ENCODE measurements at places on chromosomes 16 and 17.
A peak's percentile ranks its signal among the peaks of the same experiment; 100 is the strongest.

GRCh38 chr16:11682655-11683096 lies 14.4 kb downstream of the SNN start:
- no peak for DNase-seq

DNA sequence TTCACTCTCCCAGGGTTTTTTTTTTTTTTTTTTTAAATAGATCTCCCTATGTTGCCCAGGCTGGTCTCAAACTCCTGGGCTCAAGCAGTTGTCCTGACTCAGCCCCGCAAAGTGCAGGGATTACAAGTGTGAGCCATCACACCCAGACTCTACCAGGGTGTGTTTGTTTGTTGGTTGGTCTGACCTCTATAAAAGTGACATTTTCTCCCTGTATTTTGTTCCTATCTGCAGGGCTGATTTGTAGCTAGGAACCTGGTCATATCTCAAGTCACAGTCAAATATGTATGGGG lies 46.3 kb upstream of the B4GALNT2 start:
- DNase-seq, result no peak

DNA sequence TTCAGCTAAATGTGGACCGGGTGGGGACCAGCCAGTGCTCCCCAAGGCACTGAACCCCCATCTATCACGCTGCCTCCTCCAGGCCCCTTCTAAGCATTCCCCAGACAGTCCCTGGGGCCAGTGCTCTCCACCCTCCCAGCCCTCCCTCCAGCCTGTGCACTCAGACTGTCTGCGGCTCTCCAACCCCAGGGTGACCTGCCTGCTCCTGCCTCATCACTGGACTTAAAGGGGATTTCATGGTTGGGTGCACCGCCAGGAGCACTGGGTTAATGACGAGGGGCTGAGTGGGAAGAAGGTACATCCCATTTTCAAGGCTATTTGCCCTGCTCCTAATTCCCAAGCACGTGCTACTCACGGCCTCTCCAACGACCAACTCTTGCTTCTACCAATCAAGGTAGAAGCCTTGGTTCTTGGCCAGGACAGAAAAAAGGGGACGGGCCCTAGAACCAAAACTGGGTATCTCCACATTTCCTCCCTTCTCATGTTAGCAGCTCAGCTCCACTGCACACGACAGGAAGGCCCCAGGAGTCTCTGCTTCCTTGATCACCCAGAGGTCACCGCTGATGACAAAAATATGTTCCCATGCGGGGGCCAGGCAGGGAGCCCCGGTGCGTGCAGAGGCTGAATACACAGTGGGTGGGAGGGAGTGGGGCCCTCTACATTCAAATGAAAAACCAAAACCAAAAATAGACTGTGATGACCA lies 3.5 kb upstream of the ABR start:
- no peak for DNase-seq

GRCh38 chr16:89873109-89873971 lies at the start of gene TCF25:
TSS of gene TCF25 (plus strand) at chr16:89873592. CDS start at chr16:89873668, 76 bp downstream.
- DNase-seq, result peak; percentile 52

GRCh38 chr17:50260501-50260911 lies 13.8 kb upstream of the TMEM92 start:
- DNase-seq, result no peak

DNA sequence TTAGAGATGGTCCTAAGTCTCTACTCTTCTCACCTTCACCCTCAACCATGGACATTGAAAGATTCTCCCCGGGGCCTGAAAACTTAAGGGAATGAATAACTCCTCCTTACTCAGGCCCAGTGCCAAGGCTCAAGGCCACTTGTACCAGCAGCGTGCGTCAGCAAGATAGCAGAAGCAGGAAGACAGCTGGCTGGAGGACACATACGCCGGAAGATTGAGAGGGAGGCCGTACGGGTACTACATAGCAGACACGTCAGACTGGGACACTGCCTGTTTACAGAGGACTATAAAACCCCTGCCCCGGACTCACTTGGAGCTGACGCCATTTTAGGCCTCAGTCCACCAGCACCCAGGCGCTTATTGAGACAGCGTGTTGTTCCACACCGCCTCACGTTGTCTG lies 75.8 kb upstream of the MED13 start:
- DNase-seq, result no peak

GRCh38 chr17:1013729-1014090 lies 16.8 kb downstream of the TIMM22 start:
- DNase-seq, result no peak

DNA sequence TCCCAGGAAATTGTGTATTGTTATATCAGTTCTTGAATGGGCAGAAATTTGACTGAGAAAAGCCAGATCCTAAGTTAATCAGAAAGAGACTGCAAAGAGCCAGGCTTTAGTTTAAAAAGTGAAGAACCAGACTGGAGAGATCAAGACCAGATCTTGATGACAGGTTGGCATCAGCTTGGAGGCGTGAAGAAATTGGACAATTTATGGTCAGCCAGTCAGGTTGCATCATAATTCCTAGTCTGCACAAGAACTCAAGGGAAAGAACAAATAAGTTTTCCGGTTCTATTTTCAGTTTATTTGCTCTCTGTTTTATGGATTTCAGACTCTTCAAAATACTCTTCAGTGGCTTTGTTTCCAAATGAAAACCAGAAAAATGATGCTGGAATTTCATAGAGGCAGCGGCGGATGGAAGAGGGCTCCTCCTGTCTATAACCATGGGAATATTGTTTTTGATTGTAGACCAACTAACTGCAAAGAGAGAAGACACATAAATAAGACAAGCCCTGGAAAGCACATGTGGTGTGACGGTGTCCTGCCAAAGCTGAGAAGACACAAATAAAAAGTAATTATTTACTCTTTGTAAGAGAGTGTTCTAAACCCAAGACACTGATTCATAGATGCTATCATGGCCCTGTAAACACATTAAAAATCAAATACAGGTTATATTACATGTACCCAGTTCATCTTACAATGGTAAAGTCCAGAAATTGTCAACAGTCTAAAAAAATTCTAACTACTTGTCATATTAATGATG lies 91.7 kb downstream of the PCTP start:
- DNase-seq, result no peak

GRCh38 chr17:8039611-8040168 lies 831 bp downstream of the ALOX15B start:
- DNase-seq, result no peak

DNA sequence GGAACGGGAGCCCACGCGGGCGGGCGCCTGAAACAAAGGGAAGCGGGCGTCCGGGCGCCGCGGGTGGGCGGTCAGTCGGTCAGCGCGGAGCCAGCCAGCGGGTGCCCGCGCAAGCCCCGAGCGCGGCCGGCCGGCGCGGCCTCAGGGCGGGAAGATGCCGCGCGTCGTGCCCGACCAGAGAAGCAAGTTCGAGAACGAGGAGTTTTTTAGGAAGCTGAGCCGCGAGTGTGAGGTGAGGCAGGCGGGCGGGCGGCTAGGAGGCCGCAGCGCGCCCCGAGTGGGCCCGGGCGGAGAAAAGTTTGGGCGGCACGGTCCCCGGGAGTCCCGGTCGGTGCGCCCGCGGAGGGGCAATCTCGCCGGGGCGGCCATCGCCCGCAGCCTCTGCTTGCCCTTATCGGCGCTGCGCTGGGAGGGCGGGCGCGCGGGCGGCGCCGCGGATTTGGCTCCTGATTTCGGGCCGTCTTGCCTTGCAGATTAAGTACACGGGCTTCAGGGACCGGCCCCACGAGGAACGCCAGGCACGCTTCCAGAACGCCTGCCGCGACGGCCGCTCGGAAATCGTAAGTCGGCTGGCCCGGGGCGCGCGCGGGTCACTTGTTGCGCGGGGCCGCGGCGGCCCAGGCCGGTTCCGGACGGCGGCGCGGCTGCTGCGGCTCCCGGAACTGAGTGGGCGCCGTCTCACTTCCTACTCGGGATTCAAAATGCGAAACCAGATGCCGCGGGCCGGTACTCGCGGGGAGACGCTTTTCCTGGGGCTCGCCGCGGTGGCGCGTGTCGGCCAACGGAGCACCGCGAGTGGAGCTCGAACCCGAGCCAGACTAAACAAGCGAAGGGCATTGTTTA lies 526 bp downstream of the CBFB start:
- DNase-seq, result no peak

DNA sequence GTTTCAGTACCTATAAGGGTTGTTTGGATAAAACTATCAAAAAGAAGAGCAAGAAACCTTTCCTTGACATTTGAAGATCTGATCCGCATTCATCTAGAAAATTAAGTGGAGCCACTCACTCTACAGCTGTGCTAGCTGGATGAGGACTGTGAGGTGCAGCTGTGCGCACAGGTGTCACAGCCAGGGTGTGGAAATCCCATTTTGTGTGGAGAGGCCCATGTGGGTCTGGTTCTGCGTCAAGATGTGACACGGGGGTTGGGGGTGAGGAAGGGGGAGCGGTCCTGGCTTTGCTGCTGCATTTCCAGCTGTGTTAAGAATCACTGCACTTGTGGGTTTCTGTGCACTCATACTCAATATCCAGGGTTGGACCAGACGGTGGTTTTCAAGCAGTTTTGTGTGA lies 70.7 kb downstream of the CLEC16A start:
- DNase-seq, result no peak

GRCh38 chr17:82204831-82205719 lies 7.6 kb downstream of the CCDC57 start:
- no peak for DNase-seq

GRCh38 chr17:5219536-5219935 lies 15.1 kb downstream of the SCIMP start:
- no peak for DNase-seq

DNA sequence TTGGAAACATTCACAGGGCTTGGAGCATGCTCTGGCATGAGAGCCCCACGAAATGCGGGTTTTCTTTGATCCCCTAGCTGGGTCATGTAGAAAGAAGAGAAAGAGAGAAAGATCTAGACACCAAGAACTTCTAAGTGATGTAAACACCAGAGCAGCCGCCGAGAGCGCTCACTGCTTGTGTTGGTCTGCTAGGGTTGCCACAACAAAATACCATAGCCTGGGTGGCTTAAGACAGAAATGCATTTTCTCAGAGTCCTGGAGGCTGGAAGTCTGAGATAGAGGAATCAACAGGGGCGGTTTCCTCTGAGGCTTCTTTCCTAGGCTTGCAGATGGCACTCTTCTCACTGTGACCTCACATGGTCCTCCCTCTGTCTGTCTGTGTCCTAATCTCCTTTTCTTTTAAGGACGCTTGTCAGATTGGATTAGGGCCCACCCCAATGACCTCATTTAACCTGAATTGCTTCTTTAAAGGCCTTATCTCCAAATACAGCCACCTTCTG lies 139.5 kb downstream of the CYLD start:
- DNase-seq, result no peak

- DNase-seq, result no peak
These were observed 118.9 kb upstream of the IRX3 start for GRCh38 chr16:54405478-54405877.

- no peak for DNase-seq
These were observed 113.0 kb downstream of the COPRS start for GRCh38 chr17:31745964-31746600.

DNA sequence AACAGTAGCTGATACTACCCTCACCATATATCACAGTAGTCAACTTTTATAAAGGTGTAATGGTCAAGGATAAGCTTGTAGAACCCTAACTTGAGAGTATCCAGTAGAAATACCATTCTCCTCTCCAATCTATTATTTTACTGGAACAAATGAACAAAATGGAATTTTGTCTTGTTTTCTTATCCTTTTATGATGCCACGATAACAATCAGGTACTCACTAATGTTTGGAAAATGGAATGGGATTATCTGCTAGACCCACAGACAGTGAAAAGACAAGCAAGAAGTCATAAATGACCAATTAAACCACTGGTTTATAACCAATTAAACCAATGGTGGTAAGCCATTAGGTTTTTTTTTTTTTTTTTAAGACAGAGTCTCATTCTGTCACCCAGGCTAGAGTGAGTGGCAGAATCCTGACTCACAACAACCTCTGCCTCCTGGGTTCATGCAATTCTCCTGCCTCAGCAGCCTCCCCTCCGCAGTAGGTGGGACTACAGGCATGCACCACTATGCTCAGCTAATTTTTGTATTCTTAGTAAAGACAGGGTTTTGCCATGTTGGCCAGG lies 10.4 kb downstream of the GPATCH8 start:
- no peak for DNase-seq

DNA sequence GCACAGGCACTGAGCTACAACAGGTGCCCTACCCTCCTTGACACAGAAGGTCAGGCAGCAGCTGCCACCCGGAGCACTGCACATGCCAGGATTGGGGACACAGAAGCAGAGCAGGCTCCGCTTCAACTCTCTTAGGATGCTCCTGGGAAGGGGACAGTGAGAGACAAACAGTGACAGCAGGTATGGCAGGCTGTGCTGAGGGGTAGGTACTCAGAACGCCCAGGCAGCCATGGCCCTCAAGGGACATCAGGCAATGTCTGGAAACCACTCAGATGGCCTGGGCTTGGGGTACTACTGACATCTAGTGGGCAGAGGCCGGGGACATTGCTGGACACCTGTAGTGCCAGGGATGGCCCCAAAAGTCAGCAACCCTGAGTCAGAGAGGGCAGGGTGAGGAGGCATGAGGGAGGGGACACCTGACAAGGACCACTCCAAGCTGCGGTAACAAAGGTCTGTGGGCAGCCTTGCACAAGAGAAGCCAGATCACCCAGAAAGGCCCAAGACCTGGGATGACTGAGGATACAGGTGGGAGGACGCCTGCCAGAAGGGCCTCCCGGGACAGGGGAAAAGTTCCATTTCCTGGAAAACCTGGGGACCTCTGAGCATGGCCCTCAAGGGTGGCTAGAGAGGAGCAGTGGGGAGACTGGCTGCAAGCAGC lies 21.2 kb downstream of the PEMT start:
- no peak for DNase-seq

DNA sequence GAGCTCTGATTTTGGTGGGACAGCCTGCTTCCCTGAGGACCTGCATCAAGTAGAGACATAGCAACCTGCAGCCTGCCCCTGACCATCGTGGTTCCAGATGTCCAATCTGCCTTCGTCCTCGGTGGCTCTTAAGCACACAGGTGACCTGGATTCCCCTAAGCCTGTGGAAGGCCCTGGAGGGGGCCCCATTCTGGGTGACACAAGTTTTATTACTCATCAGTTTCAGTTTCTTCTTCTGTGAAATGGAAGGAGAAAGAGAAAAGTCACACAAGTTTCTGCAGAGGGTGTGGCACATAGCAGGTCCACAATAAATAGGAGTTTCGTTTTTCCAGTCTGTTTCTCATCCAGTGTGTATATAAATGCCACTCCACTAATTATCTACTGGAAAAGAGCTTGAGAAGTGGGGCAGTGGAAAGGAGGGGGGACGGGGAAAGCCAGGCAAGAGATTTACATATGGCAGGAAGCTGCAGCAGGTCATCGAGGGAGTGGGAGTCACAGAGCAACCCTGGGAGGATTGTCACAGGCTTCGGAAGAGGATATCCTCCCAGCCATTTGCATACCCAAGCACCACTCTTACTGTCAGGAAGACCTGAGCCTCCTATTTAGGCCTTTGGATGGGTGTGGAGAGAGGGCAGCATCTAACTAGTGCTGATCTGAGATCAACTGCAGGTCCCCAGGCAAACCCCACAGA lies 10.0 kb upstream of the NOS2 start:
- no peak for DNase-seq

Measured in AG09319 (cell line).